Esophagus muscularis mucosa (tissue), 4 donors: ENCODE measurements at places on chromosomes 16 and 17. TPM values are rescaled to one million over a fixed set of nuclear protein-coding genes. Genes with fewer than 3 reads are reported as not detected.

DNA sequence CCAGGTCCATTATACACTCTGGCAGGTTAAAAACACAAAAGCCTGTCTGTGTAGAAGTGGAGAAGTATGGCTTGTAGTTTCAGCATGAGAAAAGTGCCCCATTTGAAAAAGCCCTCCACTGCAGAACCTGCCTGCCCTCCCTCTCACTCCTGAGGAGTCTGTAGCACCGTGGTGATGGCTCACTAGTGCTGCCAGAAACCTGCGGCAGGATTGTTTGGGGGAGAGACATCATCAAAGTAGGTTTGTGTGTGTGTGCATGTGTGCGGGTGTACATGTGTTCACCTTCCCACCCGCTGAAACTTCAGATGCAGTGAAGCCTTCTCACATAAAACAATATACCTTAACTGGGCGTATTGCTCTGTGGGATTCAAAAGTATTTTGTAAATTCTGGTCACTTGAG, 26.9 kb downstream of the NDEL1 start:
- no peak for DNase-seq

- DNase-seq: no peak
Observed at GRCh38 chr16:1912215-1912543, 6.0 kb downstream of the HS3ST6 start.

CACNG4 gene
- total RNA-seq: 2.1 TPM

CYGB gene
- 21.0 TPM for total RNA-seq
